Naive thymus-derived CD8-positive, alpha-beta T cell (primary cell): ENCODE measurements at places on chromosomes 12 and 14. TPM values are rescaled to one million over a fixed set of nuclear protein-coding genes. Genes with fewer than 3 reads are reported as not detected.
A peak's percentile ranks its signal among the peaks of the same experiment; 100 is the strongest.

- no peaks in the 10 kb centered on the region for H3K4me1 ChIP-seq
- no peaks in the 10 kb centered on the region for H3K36me3 ChIP-seq
- no peaks in the 10 kb centered on the region for H3K27me3 ChIP-seq
- no peak overlapping the region for H3K4me3 ChIP-seq
- no peak overlapping the region for H3K27ac ChIP-seq
Observed at GRCh38 chr12:90706036-90706435, 248.9 kb downstream of the CCER1 start.

DNA sequence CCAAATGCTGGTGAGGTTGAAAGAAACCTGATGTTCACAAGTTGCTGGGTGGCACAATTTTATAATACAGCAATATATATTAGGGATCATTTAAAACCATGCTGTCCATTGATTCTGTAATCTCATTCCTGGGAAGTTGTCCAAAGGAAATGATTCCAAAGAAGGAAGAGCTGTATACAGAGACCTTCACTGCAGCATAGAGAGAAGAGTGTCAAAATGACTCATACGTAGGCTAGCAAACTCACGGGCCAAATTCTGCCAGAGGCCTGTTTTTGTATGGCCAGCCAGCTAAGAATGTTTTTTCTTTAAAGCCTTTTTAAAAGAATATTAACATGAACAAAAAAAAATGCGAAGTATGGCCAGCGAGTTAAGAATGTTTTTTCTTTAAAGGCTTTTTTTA, 69.2 kb upstream of the MED13L start:
- H3K36me3 ChIP-seq, result peaks cover 8% of the 10 kb centered on the region
- no peak for DNase-seq
- no peaks in the 10 kb centered on the region for H3K4me1 ChIP-seq
- no peak overlapping the region for H3K27ac ChIP-seq
- H3K4me3 ChIP-seq, result no peak overlapping the region

GRCh38 chr14:24130380-24130716, at the start of gene FITM1:
Gene FITM1, plus strand, starts transcription at chr14:24130659. Its CDS starts 905 bp downstream, at chr14:24131564.
- DNase-seq, result no peak
- no peak within 1 kb of the TSS for H3K4me3 ChIP-seq
- H3K4me1 ChIP-seq, result peaks cover 31% of the 10 kb centered on the region
- H3K27ac ChIP-seq, result no peak within 1 kb of the TSS
- peaks cover 5% of the 10 kb centered on the region for H3K36me3 ChIP-seq

DNA sequence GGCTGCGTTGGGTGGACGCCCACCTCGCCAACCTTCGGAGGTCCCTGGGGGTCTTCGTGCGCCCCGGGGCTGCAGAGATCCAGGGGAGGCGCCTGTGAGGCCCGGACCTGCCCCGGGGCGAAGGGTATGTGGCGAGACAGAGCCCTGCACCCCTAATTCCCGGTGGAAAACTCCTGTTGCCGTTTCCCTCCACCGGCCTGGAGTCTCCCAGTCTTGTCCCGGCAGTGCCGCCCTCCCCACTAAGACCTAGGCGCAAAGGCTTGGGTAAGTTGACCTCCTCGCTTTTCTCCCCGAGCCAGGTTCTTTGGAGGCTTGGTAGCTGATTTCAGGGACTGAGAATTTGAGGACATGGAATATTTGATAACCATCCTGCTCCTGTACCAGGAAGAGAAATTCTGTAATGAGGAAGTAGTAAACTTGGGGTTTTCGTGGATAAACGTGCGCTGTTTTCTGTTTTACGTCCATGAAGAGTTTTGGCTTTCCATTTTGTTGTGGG, 530 bp downstream of the APAF1 start:
- H3K4me1 ChIP-seq, result peaks cover 6% of the 10 kb centered on the region
- no peak for DNase-seq
- H3K4me3 ChIP-seq, result peak overlapping the region; percentile 100
- no peaks in the 10 kb centered on the region for H3K27me3 ChIP-seq
- no peaks in the 10 kb centered on the region for H3K36me3 ChIP-seq

- no peaks in the 10 kb centered on the region for H3K36me3 ChIP-seq
- H3K27ac ChIP-seq, result no peak overlapping the region
- H3K4me1 ChIP-seq, result peaks cover 8% of the 10 kb centered on the region
- DNase-seq, result no peak
- H3K27me3 ChIP-seq, result no peaks in the 10 kb centered on the region
Observed at GRCh38 chr14:105941226-105942166, 415.1 kb downstream of the TMEM121 start.

GRCh38 chr14:104746071-104746545, 6.8 kb upstream of the SIVA1 start:
- no peak overlapping the region for H3K27ac ChIP-seq
- no peaks in the 10 kb centered on the region for H3K36me3 ChIP-seq
- no peak for DNase-seq
- H3K4me1 ChIP-seq, result no peaks in the 10 kb centered on the region

GRCh38 chr12:5396541-5396940, 35.4 kb upstream of the NTF3 start:
- H3K36me3 ChIP-seq, result no peaks in the 10 kb centered on the region
- H3K4me3 ChIP-seq, result no peak overlapping the region
- DNase-seq, result no peak
- peaks cover 18% of the 10 kb centered on the region for H3K27me3 ChIP-seq
- no peaks in the 10 kb centered on the region for H3K4me1 ChIP-seq

DNA sequence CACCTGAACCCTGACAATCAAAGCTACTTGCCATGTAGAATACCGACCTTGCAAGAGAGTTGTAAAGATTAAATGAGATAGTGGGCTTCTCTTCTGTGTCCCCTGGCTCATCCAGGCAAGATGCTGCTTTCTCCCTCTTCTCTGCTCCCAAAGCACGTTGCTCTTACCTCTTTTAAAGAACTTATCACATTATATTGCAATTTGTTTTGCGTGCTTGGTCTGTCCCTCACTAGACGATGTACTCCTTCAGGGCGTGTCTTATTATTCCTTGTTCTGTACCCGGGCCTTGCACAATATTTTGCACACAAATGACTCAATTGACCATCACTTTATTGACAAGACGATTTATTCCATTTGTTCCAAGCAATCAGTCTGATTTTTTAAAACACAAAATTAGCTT, 3.3 kb downstream of the DCN start:
- no peak for DNase-seq
- no peaks in the 10 kb centered on the region for H3K4me1 ChIP-seq
- no peak overlapping the region for H3K27ac ChIP-seq

Gene PMEL
- total RNA-seq, result not detected

Gene SPX
- total RNA-seq, result 0.36 TPM

Gene REM2
- total RNA-seq, result 4.8 TPM

Gene SCN8A
- 1.1 TPM for total RNA-seq
